ENCODE measurements at places on chromosomes 1 and 21.
A peak's percentile ranks its signal among the peaks of the same experiment; 100 is the strongest.

GRCh38 chr1:10187026-10187334, 23.4 kb upstream of the KIF1B start:
- DNase-seq, result no peak

DNA sequence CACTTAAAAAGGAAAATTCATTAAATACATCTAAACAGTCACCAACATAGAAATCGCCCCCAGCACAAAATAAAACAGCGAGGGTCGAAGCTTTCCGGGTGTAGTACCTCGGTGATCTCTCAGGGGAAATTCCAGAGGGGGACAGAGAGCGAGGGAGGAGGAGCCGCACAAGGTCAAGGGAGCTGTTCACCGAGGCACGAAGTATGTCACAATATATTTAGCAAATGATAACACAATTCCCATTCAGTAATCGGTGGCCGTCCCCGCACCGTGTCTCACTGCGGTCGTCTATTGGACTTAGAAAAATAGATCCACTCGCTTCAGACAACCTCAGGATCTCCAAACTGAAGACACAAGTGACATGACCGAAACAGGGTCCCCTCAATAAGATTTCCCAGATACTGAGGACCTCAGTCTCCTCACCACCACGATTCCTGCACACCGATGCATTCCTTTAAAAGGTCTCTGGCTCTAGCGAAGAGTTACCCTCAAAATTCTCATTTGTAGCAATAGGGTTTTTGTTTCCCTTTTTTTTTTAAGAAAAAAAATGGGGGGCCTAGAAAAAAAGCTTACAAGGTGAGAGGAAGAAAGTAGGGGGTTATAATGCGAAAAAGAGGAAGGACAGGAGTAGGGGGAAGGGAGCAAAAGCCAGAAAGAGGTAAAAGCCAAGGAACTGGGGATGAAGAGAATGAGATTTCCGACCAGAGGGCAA, 1.1 kb downstream of the LPGAT1 start:
- no peak for DNase-seq

- no peak for DNase-seq
These were observed 123.6 kb downstream of the TGFB2 start for GRCh38 chr1:218468711-218469110.

DNA sequence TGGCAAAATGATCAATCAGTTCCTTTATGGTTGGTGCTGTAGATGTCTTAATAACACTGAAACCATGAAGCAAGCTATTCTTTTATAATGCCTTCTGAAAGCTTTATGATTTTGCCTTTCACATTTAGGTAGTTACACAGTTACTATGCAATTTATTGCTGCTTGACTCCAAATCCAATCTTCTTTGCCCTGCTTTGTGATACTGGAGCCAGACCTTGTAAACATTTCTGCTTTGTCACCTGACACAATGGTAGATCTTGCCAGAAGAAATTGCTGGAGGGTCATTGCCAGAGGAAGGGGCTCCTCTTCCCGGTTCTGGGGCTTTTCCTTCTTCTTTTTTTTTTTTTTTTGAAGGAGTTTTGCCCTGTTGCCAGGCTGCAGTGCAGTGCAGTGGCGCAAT, 40.5 kb upstream of the KLF17 start:
- no peak for DNase-seq

GRCh38 chr1:232274236-232274855, 355.6 kb downstream of the SIPA1L2 start:
- no peak for DNase-seq

DNA sequence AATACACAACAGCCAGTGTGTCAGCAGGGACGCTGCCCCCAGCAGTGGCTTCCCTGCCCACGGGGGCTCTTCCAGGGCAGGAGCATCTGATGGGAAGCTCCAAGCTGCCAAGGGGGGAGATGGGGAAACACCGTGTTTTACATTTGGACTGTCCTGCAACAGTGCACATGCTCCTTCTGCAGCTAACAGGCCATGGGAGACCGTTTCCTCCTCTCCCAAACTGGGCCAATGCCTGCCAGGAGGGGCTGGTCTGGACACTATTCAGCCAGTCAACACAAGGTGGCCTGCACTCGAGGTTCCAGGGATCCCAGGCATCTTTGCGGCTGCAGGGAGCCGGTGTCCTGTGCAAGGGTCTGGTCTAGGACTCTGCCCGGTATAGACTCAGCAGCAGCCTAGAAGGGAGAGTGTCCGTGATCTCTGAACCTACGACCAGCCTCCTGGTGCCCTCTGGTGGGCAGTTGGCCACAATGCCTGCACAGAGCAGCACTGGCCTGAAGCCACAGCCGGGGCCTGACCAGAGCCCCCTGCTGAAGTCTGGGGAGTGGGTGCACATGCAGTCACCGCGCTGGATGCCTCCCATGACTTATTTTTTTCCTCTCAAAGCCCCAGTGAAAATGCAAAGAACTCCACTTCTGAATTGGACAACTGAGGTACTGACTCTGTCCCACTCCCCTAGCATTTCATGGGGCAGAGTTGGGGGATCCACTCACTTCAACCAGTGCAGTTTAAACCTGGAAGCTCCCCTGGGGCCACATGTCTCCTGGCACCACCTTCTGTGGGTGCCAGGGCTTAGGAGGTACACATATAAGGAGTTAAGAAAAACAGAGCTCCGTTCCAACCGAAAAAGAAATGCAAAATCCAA, 33.3 kb downstream of the RCC2 start:
- peak; percentile 42 for DNase-seq

DNA sequence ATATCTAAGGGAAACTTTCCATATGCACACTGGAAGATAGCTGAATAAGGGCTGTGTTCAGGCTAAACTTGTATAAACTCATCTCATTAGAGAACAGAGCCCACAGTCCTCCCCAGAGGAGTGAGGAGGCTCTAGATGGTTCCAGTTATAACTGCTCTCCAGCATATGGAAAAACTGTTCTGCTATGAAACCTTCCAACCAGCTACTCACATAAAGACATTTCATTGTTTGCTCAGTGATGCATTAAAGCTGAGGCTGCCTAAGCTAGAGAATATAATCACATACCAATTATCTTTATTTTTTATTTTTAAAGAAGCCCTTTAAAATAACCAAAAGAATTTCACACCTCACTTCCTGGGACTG, 13.3 kb downstream of the AHCYL1 start:
- DNase-seq, result no peak

DNA sequence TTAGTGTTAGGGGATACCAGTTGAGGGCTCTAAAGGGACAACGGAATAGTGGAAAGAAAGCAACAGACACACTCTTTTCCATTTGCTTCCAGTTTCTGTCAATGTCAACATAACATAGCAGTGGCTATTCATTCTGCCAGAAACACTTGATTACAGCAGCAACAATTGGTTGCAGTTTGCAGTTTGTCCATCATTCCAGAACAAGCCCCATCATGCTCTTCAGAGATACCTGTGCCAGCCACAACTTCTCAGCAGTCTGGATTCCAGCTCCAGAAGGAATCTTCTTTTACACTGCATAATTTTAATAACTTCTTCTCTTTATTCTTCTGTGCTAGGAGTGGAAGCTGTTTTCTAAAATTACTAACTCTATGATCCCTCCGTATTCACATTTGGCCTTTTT, 1521.4 kb downstream of the PLA2G4A start:
- no peak for DNase-seq

DNA sequence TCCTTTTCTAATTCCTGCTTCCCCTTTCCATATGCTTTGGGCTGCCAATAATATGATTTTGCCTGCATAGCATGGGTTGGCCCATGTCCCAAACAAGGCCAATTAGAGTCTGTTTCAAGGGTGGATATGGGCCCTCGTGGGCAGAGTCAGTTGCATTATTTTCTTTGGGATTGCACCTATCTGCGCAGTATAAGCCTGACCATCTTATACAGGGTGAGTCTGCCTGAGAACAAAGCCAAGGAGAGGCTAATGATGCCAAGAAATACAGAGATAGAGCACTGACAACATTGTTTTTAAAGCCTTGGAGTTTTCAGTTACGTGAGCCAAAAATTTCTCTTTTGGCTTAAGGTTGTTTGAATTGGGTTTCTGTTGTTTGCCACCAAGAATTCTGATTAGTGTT, 18.6 kb downstream of the OVAAL start:
- no peak for DNase-seq

- DNase-seq, result peak; percentile 55
These were observed 9.8 kb downstream of the THAP3 start for GRCh38 chr1:6634371-6635052.

DNA sequence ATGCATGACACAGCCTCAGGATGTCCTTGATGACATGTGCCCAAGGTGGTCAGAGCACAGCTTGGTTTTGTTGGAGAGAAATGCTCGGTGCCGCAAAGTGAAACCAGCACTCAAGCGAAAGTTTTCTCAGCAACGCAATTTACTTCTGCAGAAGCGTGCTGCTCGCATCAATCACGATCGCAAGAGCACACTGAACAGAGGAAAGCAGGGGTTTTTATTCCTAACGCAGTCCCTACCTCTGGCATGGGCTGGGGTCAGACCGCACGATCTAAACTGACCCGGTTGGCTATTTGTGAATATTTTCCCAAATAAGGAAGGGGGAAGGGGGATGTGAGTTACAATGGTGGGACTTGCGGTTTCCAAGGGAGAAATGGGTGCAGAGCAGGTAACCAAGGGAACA, 809 bp upstream of the ZNF669 start:
- no peak for DNase-seq

GRCh38 chr1:184387069-184387475, 243 bp downstream of the C1orf21 start:
- no peak for DNase-seq

GRCh38 chr1:221044538-221044937, 165.3 kb downstream of the HLX start:
- no peak for DNase-seq

GRCh38 chr1:95578462-95578861, 344.5 kb downstream of the RWDD3 start:
- DNase-seq, result no peak

- DNase-seq, result peak; percentile 66
These were observed 7.0 kb downstream of the LRRC71 start for GRCh38 chr1:156927215-156928042.

GRCh38 chr1:111963985-111964738, 25.3 kb downstream of the KCND3 start:
- DNase-seq, result no peak

Data from activated CD8-positive, alpha-beta memory T cell treated with anti-CD3 and anti-CD28 coated beads, Interleukin-2, amount 50 U/mL, for 4 hours (primary cell).